Astrocyte (in vitro differentiated cells and primary cell): ENCODE measurements at places on chromosomes 12 and 14.
A peak's percentile ranks its signal among the peaks of the same experiment; 100 is the strongest.

DNA sequence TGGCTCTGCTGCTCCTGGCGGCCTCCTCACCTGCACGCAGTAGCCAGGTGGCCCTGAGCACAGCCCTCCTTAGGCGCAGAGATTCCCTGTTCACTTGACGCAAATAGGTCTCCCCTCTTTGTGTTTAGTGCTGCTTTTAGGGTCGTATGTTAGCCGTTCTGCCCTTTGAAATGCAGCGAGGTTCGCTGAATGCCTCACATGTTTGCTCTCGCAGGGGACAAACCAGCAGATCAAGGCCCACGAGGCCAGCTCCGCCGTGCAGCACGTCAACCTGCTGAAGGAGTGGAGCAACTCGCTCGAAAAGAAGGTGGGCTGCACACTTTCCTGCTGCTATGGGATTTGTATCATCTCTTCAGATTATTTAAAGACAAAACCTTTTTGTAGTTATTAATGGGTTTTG, 31.4 kb upstream of the AMN start:
- H3K36me3 ChIP-seq: peaks cover 23% of the 10 kb centered on the region
- no peak overlapping the region for H3K27ac ChIP-seq
- H3K27me3 ChIP-seq: no peaks in the 10 kb centered on the region
- no peak for DNase-seq

DNA sequence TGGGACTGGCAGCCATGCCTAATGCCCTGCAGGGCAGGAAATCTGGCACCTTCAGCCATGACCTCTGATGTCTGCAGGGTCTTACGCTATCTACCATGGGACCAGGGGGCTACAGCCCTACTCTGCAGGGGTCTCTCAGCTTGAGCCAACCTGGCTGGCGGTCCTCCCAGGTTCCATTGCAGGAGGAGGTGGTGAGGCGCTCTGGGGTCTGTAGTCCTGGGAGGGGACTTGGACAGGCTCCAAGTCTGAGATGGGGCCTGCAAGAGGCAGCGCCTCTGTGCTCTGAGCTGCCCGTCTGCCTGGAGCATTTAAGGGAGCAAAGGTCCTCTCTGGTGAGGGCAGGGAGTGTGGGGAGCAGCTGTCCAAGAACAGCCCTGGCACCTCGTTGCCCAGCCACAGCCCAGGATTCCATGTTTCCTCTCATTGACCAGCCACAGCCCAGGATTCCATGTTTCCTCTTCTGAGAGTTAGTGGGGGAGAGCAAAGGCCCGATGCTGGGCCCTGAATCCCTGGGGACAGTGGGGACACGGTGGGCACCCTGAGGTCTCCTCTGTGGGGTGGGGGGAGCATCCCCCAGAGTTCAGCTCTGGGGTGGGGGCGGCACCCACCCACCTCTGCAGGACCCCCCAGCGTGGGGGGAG, 655 bp downstream of the PLD4 start:
- H3K27ac ChIP-seq: no peak overlapping the region
- H3K4me3 ChIP-seq: no peak overlapping the region
- no peak for DNase-seq

- H3K36me3 ChIP-seq: no peaks in the 10 kb centered on the region
- no peaks in the 10 kb centered on the region for H3K27me3 ChIP-seq
- H3K27ac ChIP-seq: no peak overlapping the region
- DNase-seq: no peak
These were observed 1.6 kb upstream of the TAS2R30 start for GRCh38 chr12:11136075-11136474.

GRCh38 chr14:83255727-83256090, 1722.1 kb upstream of the SEL1L start:
- no peaks in the 10 kb centered on the region for H3K36me3 ChIP-seq
- no peaks in the 10 kb centered on the region for H3K4me1 ChIP-seq
- no peak for DNase-seq
- no peak overlapping the region for H3K27ac ChIP-seq
- H3K27me3 ChIP-seq: no peaks in the 10 kb centered on the region

DNA sequence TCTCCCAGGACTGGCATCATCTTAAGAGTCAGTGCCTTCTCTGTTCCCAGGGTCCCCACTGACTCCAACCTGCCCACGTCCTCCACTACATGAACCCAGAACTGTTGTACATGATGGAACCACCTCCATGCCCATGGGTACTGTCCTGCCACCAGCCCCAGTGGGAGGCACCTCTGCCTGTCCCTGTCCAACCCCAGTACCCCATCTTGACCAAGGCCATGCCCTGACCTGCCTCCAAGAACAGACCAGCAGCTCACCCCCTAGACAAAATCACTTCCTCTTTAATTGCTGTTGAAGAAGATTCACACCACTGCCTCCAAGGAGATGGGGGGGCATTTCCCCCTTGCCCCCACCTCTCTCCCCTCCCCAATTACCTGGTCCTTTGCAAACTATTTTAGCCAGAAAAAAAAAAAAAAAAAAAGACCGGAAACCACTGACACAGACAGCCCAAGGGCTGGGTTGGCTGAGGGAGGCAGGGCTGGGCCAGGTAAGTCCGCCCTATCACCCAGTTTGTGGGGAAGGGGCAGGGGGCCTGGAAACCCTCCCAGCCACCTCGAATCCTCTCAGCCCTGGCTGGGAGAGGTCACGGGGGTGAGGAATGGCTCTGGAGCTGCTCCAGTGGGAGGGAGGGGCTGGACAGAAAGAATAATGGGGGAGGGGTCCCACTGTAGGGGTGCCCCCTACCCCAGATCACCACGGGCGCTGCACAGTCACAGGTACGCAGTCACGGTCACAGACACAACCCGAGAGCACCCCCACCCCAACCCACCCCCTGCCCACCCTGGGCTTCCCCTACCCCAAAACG, 13.4 kb downstream of the AGAP2 start:
- H3K36me3 ChIP-seq: peaks cover 9% of the 10 kb centered on the region
- H3K27me3 ChIP-seq: peaks cover 20% of the 10 kb centered on the region
- DNase-seq: no peak
- H3K4me1 ChIP-seq: peaks cover 7% of the 10 kb centered on the region

GRCh38 chr14:23729720-23730387, 93.7 kb downstream of the DHRS2 start:
- no peak overlapping the region for H3K27ac ChIP-seq
- no peaks in the 10 kb centered on the region for H3K4me1 ChIP-seq
- DNase-seq: no peak
- H3K36me3 ChIP-seq: no peaks in the 10 kb centered on the region

- H3K4me3 ChIP-seq: no peak overlapping the region
- DNase-seq: peak; percentile 38
- peaks cover 7% of the 10 kb centered on the region for H3K4me1 ChIP-seq
These were observed 133.5 kb upstream of the TMCC3 start for GRCh38 chr12:94783862-94784261.

DNA sequence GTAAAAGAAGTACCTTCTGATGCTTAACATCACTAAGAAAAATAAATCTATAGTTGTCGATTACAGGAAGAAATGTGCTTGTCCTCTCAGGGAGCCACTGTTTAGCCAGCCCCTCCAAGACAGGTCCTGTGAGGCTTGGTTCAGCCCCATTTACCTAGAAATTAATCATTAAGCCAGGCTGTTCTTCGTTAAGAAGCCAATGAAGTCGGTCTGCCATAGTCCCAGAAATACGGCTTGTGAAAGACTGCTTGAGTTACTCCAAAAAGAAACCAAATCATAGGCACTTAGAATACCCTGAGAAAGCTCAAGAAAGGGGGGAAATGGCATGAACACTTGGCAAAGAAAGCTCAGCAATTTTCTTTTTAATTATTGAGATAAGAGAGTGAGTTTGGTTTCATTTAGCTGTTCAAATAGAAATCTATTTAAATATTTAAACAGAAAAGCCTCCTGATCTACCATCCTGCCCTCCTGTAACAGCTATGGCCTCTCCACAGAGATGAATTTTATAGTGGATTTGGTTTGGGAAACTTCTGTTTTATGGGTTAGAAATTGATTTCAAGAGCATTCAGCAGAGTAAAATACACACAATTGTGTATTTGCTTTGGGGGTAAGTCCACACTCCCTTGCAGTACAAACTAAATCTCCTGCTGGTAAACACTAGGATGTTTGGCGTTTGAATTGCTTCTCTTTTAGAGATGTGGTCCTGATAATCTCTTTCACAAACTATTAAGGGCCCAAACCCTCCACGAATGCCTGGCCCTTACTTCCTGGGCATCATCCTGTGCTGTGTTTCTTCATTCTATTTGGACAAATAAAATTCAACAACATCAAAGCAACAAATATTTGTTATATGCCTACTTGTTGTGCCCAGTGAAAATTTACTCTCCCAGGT, 234.4 kb downstream of the SEC23A start:
- no peaks in the 10 kb centered on the region for H3K4me1 ChIP-seq
- no peaks in the 10 kb centered on the region for H3K36me3 ChIP-seq
- no peak overlapping the region for H3K27ac ChIP-seq
- no peaks in the 10 kb centered on the region for H3K27me3 ChIP-seq

- H3K36me3 ChIP-seq: no peaks in the 10 kb centered on the region
- DNase-seq: no peak
- no peak overlapping the region for H3K27ac ChIP-seq
- H3K4me1 ChIP-seq: no peaks in the 10 kb centered on the region
These were observed 837.8 kb downstream of the AACS start for GRCh38 chr12:125902991-125903390.
